ENCODE measurements at places on chromosomes 2 and 18. TPM values are rescaled to one million over a fixed set of nuclear protein-coding genes. Genes with fewer than 3 reads are reported as not detected.
A peak's percentile ranks its signal among the peaks of the same experiment; 100 is the strongest.

GRCh38 chr18:62715436-62715758 is at the start of gene PHLPP1:
Gene PHLPP1 (plus strand): TSS chr18:62715541. CDS start chr18:62715684, 143 bp downstream.
- no peak for DNase-seq

DNA sequence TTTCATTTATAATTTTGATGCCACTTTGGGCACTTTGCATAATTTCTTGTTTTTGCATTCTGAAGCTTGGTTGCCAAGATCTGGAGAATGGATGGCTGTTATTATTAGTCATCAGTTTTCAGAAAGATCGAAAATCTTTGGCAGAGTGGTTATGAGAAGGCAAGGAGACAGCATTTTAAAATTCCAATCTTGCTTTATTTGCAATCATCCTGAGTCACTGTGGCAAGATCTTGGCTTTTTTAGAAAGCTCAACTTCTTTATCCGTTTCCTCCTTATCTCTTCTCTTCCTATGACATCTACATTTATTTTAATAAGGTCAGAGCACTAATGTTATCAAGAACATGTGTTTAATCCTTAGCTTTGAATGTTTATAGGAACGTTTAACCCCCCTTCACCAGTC is 31.1 kb upstream of the EIF2AK3 start:
- no peak for DNase-seq

- DNase-seq = no peak
These were observed 176.9 kb upstream of the FN1 start for GRCh38 chr2:215612786-215613185.

DNA sequence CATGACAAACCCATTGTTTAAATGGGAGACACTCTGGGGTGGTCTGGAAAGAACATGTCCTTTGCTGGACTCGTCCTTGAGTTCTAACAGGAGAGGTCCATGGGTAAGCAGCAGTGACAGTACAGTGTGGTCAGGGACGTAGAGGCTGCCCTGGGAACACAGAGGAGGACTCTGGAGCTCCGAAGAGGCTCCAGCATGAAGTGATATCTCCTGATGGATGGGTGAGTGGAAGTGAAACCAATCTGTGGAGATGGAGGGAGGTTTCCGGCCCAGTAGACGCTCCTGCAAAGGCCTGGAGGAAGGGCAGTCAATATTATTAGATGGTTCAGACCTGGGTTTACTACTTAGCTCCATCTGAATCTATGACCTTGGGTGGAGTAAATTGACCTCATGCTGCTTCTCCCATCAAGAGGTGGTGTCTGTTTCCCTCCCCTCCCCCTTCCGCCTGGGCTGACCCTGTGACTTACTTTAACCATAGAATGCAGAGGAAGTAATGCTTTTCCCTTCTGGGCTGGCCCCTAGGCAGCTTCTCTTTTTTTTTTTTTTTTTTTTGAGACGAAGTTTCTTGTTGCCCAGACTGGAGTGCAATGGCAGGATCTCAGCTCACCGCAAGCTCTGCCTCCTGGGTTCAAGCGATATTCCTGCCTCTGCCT is 2.3 kb upstream of the TFCP2L1 start:
- DNase-seq = no peak

DNA sequence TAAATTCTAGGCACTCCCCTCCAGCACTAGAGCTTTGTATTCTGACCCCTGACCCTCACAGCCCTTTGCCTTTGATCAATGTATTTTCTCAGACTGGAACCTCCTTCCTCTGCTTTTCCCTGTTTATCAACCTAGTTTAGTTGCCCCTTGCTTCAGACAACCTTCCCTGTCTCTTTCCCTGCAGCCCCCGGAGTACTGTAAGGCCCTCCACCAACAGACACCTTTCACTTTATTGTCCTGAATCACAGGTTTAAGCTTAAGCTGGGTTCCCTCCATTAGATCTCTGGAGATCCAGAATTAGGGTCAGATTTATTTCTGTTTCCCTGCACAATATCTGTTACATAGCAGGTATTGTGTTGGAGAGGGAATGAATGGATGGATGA is 140.2 kb downstream of the DDX1 start:
- DNase-seq = no peak

DNA sequence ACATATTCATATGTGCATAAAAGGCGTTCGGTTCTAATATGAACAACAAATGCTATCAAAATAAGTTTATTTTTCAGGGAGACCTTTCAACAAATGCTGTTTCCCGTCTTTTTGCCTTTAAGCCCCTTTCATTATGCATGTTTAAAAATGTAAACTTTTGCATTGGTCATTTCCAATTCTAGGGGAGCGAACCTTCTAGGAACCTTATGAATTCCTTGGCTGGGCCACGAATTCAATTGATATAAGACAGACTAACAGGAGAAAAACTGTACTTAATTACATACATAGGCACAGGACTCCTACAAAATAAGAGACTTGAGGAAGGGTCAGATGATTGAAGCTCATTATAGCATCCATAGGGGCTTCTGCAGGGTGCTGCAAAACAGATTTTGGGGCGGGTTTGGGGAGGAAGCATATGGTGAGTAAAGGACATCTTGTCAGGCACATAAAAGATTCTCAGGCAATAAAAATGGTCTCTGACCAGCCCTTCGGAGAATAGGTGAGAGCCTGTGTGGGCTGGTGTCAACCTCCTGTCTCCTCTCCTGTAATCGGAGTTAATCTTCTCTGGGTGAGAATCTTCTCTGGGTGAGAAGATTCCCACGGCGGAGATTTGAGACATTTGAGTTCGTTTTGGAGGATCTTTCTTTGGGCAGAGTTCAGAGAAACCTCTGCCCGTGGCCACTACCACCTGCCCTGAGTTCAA is 1.7 kb downstream of the TNFRSF11A start:
- DNase-seq = no peak

- DNase-seq = no peak
These were observed 139.6 kb upstream of the PELI1 start for GRCh38 chr2:64283641-64284361.

GRCh38 chr2:199455545-199456382 is 2.0 kb downstream of the SATB2 start:
- no peak for DNase-seq

DNA sequence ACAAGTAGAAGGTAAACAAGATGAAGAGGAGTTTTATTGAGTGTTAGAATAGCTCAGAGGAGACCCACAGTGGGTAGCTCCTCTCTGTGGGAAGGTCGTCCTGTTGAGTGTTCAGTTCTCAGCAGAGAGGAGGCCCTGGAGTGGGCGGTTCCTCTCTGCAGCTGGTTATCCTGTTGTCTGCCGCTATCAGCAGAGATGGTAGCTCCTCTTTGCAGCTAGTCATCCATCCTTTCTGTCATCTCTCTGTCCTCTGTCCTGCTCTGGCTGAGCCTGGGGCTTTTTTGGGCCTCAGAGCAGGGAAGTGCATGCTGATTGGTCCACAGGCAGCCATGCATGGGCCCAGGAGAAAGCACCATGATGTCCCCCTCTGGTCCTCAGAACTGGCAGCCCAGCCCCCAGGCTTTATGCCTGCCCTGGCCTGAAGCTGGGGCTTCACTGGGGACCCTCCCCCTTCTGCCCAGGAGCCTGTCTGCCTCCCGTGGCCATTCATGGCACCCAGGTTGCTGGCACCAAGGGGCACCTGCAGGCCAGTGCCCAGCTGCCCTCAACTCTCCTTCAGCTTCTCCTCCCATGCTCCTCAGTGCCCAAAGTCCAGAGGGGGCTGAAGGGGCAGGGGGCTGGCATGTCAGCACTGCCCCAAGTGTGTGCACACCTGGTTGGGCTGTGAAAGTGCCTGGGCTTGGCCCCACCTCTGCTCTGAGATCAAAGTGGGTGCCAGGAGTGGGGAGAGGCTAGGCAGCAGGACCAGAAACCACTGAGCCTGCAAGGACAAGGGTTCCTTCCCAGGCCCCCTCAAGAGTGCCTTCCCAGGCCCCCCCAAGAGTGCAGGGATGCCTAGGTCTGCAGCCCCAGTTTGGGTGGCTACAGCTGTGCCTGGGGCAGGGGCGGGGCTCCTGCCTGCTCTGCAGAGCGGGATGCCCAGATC is 98.7 kb downstream of the TWIST2 start:
- DNase-seq = peak; percentile 7

GRCh38 chr2:46302005-46302695 is 4.9 kb downstream of the EPAS1 start:
- DNase-seq = no peak

DNA sequence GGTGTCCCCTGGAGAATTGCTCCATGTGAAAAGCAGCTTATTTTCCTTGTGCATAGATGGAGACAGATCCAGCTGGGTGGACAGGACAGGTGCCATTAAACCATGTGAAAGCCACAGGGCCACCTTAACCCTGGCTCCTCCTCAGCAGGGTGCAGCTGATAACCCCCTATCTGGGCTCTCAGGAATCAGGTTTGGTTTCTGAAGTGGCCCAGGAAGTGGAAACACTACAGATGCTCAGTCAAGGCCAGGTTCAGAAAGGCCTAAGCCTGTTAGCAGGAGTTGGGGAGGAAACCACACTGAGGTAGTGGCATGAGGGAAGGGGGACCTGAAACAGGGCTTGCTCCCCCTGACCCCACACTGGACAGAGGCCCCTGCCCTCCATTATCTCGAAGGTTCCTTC is 217.0 kb downstream of the SPP2 start:
- DNase-seq = no peak

DNA sequence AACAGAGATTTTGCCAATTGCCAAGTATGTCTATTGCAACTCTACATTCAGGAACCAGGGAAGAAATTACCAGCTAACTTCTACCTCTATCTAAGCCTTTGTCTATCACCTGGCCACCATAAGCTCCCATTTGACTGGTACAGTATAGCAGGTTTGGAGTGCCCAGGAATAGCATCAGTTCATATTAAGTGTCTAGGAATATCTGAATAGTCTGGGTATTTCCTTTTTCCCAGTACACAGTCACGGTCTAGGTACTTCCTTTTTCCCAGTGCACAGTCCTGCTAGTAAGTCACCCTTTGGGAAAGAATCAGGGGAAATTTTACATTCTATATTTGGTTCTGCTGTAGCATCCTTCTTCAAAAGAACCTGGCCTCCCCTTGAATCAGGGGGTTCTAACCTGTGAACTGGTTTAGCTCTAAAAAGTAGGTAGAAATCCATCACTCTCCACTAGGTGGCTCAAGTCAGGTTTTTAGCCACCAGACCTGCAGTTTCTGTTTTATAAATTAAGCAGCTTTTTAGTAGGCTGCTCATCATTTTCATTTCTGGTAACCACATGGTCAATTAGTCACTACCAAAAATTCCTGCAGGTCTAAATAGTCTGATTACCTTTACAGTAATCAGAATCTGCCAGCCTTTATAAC is 49.3 kb upstream of the DNAJC10 start:
- DNase-seq = no peak

- DNase-seq = no peak
These were observed 520.1 kb downstream of the BCL11A start for GRCh38 chr2:60033325-60033724.

GRCh38 chr2:110818767-110819481 is 86.6 kb downstream of the ACOXL start:
- DNase-seq = no peak

DNA sequence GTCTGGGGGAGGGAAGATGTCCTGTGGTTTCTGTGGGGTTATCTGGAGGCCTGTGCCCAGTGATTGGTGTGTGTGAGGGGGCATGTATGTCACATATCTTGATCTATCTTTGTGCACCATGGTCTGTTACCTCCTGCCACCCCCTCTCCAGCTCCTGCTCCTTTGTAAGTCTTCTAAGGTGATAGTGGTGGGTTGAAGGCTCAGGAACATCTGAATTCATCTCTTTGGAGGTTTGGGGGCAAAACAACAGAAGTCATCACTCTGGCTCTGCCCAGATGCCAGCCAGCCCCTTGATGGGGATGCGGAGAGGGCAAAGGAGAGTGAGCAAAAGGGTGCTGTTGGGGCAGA is 2.7 kb upstream of the WNT6 start:
- DNase-seq = no peak

- DNase-seq = peak; percentile 45
These were observed 26.8 kb downstream of the THAP4 start for GRCh38 chr2:241609859-241610793.

DNA sequence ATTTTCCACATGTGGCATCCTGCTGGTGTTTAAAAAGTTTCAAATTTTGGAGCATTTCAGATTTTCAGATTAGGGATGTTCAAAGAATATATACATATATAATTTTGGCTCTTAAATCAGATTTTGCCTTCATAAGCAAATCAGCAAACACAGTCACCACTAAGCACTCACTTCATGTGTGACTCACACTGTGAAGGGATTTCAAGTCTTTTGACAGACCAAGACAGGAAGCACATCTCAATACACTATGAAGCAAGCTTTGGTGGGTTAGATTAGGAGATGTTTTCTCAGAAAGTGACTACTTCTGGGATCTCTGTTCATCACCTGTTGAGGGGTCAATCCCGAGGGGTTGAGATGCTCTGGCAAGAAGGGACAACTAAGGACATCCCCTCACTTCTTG is 227.8 kb upstream of the RBBP8 start:
- DNase-seq = no peak

GRCh38 chr2:154447727-154448418 is 250.6 kb upstream of the KCNJ3 start:
- DNase-seq = no peak

DNA sequence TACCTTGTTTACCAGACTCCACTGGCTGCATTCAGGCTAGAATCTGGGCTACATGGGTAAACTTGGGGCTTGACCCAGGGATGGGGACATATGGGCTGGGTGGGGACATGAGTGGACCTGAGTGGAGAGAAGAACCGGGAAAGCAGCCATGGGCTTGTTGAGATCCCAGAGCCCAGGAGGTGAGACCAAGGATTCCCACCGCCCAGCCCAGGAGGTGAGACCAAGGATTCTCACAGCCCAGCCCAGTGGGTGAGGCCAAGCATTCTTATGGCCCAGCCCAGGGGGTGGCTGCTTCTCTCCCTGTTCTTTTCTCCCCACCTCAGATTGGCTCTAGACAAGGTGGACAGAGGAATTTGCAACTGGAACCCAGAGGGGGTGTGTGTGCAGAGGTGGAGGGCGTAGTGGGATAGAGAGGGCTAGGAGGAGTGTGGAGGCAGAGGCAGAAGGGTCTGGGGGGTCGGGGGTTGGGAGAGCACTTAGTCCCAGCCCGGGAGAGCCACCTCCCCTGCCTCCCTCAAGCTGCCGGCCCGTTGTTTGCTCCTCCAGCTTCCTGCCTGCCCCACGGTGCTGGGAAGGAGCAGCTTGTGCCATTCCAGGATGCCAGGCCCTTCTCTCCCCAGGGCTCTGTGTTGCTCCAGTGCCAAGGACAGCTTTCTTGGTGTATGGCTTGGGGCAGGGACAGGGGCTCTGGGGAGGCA is 25.6 kb downstream of the GLI2 start:
- DNase-seq = no peak

Gene CYP27A1
- total RNA-seq = 88.4 TPM

Gene KCNF1
- total RNA-seq = 0.42 TPM

Gene LYPD6B
- total RNA-seq = not detected

Gene PSME4
- 38.7 TPM for total RNA-seq

Gene GTF2A1L
- 2.5 TPM for total RNA-seq

Gene IGFBP2
- total RNA-seq = 150 TPM

Gene ASTL
- not detected for total RNA-seq

Data from tibial nerve (tissue), 4 donors.